ENCODE measurements at places on chromosomes 6 and 20. TPM values are rescaled to one million over a fixed set of nuclear protein-coding genes. Genes with fewer than 3 reads are reported as not detected.
A peak's percentile ranks its signal among the peaks of the same experiment; 100 is the strongest.

ADIG gene
- total RNA-seq = not detected

SLC32A1 gene
- total RNA-seq = not detected

LGSN gene
- total RNA-seq = not detected

STMND1 gene
- not detected for total RNA-seq

IMPG1 gene
- total RNA-seq = not detected

LY6G6F gene
- total RNA-seq = 0.82 TPM

PRSS35 gene
- total RNA-seq = 12.4 TPM

DNA sequence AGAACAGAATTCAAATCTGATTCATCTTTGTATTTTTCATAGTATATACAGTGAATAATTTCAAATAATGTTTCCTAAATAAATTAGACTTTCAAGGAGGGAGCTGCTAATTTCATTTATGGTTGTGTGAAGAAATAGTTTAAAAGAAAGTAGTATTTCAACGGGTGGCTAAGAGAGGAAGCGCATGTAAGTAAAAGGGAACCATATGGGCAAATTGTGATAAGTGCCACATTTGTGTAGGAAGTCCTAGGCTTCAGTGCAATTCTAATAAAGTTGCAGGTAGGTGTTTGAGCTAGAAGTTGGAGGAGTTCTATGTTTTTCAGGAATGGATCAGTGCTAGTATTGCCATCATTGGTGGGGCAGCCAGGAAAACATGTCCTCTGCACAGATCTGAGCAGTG is 178.8 kb upstream of the PRDM1 start:
- no peak for DNase-seq

DNA sequence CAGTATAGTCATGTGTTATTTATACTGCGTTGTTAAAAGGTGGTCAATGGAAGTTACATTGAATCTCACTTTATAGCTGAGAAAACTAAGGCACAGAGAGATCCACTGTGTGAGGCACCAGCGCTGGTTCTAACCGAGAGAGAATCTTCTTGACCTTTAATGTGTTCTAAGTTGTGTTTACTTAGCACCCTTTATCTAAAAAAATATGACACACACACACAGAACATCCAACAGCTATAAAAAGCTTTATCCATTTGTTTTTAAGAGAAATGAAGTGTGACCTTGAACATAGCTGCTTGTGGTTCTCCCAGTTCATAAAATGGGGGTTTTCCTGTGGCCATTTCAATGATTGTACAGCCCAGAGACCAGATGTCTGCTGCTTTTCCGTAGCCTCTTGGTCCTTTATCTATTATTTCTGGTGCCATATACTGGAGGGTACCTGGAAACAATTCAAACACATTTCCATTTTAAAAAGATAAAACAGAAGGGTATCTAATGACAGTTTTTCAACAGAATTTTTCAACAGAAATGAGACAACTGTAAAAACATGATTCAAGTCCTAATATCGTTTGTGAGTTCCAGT is 54.8 kb upstream of the MAP7 start:
- no peak for DNase-seq

- DNase-seq = no peak
Measured at GRCh38 chr6:138539876-138540275, 40.6 kb upstream of the NHSL1 start.

- peak; percentile 47 for DNase-seq
Measured at GRCh38 chr6:123888771-123889513, 85.3 kb downstream of the NKAIN2 start.

GRCh38 chr6:64428186-64428585 is 792.6 kb downstream of the PHF3 start:
- DNase-seq = no peak

- no peak for DNase-seq
Measured at GRCh38 chr20:62824476-62825332, 7.9 kb downstream of the COL9A3 start.

GRCh38 chr6:35223396-35223795 is 9.6 kb downstream of the SCUBE3 start:
- no peak for DNase-seq

DNA sequence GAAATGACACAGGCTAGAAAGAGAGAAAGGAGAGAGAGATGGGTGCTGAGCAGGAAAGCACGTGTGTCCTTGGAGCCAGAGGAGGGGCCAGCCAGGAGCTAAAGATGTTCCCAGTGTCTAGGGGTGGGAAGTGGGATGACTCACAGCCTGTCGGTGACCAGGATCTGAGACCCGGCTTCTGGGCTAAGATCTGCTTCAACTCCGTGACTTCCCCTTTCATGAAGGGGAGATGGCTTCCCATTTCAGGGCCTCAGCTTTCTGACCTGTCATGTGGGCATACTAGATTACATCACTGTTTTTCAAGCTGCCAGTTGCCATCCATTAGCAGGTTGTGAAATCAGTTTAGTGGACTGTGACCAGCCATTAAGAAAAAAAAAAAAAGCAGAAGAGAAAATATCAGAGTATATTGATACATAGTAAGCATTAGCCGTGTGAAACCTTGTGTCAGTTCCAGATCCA is 5.4 kb downstream of the TGM3 start:
- no peak for DNase-seq

GRCh38 chr6:155349129-155349528 is 34.8 kb upstream of the TFB1M start:
- no peak for DNase-seq

DNA sequence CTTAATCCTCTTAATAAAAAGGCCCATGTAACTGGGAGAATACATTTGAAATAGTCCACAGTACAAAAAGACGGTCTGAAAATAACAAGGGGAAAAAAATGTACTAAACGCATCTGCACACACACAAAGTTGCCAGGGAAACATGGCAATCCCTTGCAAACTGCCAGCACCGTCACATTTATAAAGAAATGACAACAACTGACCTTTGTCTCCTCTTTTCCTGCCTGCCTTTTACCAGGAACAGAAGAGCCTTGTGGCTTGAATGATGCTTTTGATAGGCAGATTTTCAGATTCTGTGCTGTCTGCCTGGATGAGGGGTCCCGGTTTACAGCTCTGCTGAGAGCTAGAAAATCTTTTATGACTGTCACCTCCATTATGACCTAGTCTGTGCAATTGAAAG is 308.6 kb upstream of the ZFP64 start:
- DNase-seq = peak; percentile 25

DNA sequence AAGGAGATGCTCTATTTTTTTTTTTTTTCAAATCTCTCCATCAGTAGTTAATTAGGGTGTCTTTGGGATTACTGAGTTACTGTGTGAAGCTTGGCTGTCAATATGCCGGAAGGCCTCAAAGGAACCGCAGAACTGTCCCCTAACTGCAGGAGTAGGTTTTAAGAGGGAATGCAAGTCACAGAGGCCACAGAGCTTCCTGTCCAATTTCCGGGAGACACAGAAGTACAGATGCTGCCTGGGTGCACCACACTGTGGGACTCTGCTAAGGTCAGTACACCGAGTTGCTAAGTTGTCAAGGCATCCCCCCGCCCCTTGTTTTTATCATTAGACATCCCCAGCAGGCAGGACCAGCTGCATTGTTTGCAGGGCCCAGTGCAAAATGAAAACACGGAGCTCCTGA is 120.2 kb upstream of the RAB32 start:
- no peak for DNase-seq

Data from tongue (tissue), 3 donors.